BE2C (cell line): ENCODE measurements at places on chromosomes 11 and 22.
A peak's percentile ranks its signal among the peaks of the same experiment; 100 is the strongest.

GRCh38 chr11:109885006-109885405 is 208.2 kb upstream of the ZC3H12C start:
- no peak for DNase-seq

GRCh38 chr11:93614173-93614722 is 47.2 kb upstream of the CEP295 start:
- DNase-seq = peak; percentile 19

DNA sequence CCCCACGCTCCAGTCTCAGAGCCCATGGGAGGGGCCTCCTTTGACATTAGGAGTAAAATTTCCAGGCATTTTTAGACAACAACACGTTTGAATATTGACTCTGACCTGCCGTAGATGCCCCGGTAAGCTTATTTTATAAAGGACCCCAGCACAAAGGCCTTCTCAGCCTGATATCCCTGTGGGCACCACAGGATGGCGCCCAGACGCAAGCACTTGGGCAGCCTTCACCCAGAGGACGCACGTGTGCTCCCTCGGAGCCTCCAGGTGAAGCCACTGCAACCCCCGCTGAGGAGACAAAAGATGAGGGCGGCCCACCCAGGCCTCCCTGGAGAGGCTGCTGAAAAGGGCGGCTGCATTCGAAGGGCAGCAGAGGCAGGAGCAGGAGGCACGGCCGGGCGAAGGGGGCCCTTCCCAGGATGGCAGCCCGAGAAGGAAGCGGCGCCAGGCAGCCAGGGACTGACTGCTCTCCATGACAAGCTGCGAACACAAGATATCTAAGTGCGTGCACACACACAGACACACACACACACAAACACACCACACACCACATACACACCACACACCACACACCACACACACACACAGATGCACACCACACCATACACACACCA is 15.2 kb upstream of the TH start:
- peak; percentile 67 for DNase-seq

DNA sequence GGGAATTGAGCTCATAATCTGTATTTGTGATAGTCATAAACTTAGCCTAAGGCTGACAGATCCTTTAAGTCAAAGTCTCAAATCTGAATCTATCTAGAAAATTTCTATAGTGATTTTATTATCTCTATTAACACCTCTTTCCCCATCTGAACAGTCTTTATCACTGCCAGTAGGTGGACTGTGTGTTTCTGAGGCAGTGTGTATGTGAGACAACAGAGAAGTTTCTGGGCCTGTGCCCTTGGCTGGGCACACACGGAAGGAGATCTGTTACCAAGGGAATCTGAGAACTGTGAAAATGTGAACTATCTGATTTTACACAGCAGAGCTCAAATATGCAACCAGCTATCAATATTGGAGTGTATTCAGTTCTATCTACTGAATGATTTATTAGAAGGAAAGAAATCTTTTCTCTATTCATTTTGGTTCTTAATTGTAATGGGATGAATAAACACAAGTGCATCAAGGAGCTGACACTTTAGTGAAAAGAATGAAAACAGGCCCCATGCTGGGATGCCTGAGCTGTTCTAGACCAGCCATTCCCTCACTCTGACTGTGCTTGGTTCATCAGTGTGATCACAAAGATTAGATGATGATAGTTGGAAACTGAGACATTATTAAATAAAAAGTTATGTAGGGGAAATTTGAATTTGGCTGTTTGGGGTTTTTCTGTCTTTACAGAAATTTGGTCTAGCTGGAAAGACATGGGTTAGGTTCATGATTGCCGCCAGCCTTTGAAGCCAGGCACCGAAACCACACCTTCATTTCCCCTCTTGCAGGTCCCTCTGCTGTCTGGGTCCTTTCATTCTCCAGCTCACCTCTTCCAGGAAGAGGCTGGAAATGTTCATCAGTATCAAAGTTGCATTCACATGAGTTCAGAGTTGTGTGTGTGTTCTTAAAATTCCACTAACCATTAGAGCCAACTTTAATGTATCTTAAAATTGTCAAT is 68.1 kb downstream of the LIF start:
- no peak for DNase-seq

DNA sequence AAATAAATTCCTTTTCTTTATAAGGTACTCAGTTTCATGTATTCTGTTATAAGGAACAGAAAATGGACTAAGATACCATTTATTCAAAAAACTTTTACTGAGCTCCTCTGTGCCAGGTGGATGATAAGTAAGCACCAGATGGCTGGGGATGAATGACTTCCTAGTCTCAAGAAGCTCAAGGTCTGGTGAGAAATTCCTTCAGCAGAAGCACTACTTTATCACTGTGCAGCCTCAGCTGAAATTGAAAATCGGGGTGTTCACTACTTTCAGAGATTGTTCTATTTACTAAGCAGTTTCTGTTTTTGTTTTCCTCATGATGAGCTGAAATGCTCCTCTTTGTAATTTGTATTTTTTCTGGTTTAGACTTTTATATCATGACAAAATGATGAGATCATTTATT is 7.8 kb downstream of the LDHAL6A start:
- DNase-seq = no peak

DNA sequence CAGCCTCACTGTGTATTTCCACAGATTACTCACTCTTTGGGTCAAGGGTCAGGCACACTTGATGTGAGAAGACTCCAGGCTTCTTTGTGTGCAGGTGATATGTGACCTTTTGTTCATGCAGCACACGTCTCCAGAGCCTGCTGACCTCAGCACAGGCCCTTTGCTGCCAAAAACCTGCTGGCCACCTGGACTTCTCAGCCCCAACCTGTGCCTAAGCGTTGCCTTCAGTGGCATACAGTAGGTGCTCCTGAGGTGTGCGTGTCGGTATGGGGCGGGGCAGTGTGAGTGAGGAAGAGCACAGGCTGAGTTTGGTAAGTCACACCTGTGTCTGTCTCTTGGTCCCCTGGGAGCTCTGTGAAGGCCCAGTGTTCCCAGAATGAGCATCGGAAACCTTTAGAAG is 58.1 kb downstream of the WNT11 start:
- DNase-seq = no peak

DNA sequence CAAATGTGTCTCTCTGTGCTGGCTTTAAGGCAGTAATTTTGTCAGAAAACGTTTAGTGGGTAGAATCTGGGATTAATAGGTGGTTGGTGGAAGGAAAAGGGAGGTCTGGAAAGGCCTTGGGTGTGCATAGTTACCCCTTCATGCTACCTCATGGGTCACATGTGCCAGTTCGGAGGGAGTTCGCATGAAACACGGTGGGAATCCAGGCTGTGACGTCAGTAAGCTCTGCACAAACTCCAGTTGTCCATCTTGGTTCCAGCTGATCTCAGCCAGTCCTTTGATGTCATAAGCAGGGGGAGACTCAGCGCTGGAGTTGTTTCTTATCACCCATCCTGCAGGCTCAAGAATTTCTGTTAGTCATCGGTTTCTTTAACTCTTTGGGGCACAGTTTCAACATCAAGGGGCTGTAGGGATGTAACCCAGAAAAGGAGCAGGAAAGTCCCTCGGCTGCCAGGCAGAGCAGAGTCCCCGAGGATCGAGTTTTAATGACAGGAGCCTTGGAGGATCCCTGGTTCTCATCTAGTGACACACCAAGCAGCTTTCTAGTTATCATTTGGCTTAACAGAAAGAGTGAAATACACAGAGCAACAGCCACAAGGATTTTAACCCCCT is 28.9 kb downstream of the MOV10L1 start:
- no peak for DNase-seq

- DNase-seq = no peak
Measured at GRCh38 chr11:71298016-71298550, 45.7 kb upstream of the SHANK2 start.

GRCh38 chr11:62491571-62492329 is 54.9 kb downstream of the AHNAK start:
- no peak for DNase-seq

DNA sequence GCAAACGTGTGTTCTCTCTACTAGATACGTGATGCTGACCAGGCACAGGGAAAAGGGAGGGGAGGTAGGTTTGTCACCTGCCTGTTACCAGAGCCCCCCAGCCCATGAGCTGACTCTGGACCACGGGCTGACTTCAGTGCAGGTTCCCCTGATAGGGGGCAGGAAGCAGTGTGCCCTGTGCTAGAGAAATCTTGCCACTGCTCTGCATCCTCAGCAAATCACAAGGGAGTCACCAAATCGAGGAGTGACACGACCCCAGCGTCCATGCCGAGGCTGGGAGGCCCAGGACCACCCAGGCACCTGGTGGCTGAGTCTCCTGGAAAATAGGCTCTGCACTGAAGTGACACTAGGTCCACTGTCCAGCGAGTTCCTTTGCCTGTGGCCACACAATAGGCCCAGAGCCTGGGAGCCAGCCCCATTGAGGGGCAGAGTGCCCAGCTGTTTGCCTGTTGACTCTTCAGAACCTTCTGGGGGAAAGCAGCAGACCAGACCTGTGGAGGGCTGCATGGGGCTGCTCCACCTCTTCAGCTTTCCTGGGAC is 99.3 kb downstream of the CTTN start:
- peak; percentile 4 for DNase-seq

DNA sequence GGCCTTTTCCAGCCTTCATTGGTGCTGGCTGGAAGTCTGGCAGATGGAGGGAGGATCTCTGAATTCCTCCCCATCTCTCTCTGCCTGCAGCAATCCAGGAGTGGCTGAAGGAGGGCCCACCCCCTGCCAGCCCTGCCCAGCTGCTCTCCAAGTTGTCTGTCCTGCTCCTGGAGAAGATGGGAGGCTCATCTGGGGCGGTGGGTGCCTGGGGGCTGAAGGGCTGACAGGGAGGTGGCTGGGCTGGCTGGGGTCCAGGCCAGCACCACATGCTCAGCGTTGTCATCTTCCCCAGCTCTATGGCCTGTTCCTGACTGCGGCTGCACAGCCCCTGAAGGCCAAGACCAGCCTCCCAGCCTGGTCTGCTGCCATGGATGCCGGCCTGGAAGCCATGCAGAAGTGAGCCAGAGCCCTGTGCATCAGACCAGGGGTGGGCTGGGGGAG is 12.2 kb downstream of the TKFC start:
- peak; percentile 82 for DNase-seq

DNA sequence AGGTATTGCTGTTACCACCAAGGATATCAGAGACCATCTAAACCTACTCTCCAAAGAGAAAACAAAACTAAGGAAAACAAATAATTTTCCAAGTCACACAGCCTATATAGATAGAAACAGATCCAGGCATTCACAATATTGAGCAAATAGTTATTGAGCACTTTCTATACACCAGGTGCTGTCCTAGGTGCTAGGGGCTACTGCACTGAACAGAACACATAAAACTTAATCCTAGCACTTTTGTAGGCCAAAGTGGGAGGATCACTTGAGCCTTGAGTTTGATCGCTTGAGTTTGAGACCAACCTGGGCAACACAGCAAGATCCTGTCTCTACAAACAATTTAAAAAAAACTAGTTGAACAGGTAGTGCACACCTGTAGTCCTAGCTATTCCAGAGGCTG is 44.6 kb downstream of the SERGEF start:
- no peak for DNase-seq

- no peak for DNase-seq
Measured at GRCh38 chr22:36086170-36086490, 57.5 kb upstream of the RBFOX2 start.

DNA sequence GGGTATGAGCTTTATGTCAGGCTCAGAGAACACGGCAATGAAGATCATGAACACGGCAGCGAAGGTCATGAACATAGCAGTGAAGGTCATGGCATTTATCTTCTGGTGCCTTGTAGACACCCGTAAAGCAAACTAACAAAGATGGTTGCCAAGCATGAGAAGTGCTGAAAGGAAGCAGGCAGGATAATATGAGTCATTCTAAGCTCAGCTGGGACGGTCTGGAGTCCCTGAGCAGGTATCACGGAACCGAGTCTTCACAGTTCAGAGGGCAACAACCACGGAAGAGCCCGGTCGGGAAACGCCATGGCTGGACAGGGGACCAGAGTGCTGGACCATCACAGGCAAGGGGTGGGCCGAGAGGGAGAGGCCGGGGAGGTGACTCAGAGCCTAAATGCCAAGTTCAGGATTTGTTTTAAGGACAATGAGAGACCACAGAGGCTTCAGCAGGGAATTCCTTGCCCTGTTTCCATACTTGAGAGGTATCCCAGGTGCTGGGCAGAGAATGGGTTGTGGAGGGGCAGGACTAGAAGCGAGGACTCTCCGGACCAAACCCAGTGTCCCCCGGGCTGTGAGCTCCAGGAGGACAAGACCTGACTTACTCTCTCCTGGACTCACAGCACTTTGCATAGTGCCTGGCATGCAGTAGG is 13.1 kb upstream of the MS4A10 start:
- DNase-seq = no peak

GRCh38 chr22:23155143-23155542 is 9.9 kb downstream of the RAB36 start:
- DNase-seq = no peak

GRCh38 chr11:82730754-82731153 is 2.9 kb downstream of the FAM181B start:
- no peak for DNase-seq

DNA sequence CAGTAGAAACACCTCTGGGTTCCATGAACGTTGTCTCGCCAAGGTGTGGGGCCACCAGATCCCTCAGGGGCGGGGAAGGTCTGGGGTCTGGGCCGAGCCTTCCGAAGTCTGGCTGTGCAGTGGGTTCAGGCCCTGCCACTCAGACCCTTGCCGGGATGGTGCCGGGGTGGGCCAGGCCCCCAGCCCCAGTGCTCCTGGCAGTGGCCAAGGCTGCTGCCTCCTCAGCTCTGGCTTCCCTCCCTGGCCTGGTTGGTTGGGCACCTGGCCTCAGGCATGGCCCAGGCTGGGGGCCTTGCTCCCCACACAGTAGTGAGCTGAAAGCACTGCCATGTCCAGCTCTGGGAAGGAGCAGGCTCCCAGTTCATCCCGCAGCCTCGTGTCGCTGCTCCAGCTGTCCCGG is 48.2 kb upstream of the PPARA start:
- no peak for DNase-seq

GRCh38 chr11:45743556-45744468 is 61.1 kb upstream of the SLC35C1 start:
- no peak for DNase-seq

GRCh38 chr22:31627223-31627731 is 34.7 kb downstream of the PISD start:
- DNase-seq = peak; percentile 91

GRCh38 chr11:35343033-35343598 is 76.2 kb downstream of the SLC1A2 start:
- no peak for DNase-seq

- DNase-seq = peak; percentile 40
Measured at GRCh38 chr11:19679952-19680828, 32.4 kb upstream of the NAV2 start.

DNA sequence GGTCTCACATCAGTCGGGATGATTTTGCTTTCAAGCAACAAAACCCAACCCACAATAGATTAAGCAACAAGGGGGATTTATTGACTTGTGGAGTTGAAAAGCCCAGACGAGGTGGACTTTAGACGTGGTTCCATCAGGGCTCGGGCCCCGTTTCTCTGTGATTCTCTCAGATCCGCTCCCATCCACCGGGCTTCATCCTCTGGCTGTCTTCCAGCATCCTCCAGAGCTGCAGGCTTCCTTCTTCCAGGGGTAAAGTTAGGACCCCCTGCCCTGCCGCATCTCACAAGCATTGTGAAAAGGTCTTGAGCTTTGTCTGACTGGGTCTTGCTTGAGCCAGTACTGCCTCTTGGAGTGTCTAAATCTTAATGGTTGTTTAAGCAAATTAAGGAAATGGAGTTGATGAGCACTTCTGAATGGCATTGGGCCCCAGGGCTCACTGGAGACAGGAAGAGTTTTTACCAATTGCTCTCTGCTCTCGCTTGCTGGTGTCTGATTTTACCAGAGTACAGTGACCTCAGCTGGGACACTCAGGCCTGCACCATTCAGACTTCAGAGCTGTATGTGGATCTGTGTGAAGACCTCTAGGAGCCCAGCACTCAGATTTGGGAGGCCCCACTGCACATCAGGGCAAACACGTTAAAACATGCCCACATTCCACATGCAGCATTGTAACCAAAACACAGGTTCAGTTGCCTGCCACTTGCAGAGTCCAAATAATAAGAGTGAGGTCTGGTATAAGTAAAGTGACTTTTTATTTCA is 13.5 kb upstream of the FTH1 start:
- DNase-seq = no peak
